ENCODE measurements at places on chromosomes 13 and 19. TPM values are rescaled to one million over a fixed set of nuclear protein-coding genes. Genes with fewer than 3 reads are reported as not detected.
A peak's percentile ranks its signal among the peaks of the same experiment; 100 is the strongest.

TLE6 gene
- total RNA-seq: 0.57 TPM

ATP4A gene
- total RNA-seq: not detected

DNA sequence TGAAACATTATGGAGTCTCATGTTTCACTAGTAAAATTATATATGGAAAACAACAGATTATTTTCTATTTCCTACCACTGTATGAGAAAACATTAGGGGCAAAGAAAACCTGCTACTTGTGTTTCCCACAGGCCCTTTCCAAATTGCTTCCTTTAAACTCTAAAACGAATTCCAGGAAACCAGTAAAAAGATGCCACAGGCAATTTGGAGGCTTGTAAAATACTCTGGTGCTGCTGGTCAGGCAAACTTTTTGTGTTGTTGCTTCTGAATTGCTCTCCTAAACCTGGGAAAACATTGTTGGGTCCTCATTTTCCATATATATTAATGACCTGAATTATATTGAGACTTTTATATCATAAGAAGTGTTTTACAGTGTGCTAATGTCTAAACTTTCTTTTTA is 141.5 kb downstream of the TDRD3 start:
- DNase-seq: no peak

DNA sequence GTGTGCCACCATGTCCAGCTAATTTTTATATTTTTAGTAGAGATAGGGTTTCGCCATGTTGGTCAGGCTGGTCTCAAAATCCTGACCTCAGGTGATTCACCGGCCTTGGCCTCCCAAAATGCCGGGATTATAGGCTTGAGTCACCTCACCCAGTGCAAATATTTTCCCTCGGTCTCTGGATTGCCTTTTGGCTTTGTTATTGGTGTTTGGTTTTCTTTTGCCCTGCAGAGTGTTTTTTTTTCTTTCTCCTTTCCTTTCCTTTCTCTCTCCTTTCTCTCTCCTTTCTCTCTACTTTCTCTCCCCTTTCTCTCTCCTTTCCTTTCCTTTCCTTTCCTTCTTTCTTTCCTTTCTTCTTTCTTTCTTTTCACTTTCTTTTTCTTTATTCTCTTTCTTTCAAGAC is 33.2 kb downstream of the KDM4B start:
- DNase-seq: no peak

DNA sequence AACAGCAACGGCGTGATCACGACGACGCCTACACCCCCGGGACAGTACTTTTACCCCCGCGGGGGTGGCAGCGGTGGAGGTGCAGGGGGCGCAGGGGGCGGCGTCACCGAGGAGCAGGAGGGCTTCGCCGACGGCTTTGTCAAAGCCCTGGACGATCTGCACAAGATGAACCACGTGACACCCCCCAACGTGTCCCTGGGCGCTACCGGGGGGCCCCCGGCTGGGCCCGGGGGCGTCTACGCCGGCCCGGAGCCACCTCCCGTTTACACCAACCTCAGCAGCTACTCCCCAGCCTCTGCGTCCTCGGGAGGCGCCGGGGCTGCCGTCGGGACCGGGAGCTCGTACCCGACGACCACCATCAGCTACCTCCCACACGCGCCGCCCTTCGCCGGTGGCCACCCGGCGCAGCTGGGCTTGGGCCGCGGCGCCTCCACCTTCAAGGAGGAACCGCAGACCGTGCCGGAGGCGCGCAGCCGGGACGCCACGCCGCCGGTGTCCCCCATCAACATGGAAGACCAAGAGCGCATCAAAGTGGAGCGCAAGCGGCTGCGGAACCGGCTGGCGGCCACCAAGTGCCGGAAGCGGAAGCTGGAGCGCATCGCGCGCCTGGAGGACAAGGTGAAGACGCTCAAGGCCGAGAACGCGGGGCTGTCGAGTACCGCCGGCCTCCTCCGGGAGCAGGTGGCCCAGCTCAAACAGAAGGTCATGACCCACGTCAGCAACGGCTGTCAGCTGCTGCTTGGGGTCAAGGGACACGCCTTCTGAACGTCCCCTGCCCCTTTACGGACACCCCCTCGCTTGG is 966 bp downstream of the JUNB start:
- peak; percentile 93 for DNase-seq

ONECUT3 gene
- total RNA-seq: not detected

- no peak for DNase-seq
Measured at GRCh38 chr19:5333581-5334365, 6.8 kb downstream of the PTPRS start.
